ENCODE measurements at places on chromosomes 2 and 18.

DNA sequence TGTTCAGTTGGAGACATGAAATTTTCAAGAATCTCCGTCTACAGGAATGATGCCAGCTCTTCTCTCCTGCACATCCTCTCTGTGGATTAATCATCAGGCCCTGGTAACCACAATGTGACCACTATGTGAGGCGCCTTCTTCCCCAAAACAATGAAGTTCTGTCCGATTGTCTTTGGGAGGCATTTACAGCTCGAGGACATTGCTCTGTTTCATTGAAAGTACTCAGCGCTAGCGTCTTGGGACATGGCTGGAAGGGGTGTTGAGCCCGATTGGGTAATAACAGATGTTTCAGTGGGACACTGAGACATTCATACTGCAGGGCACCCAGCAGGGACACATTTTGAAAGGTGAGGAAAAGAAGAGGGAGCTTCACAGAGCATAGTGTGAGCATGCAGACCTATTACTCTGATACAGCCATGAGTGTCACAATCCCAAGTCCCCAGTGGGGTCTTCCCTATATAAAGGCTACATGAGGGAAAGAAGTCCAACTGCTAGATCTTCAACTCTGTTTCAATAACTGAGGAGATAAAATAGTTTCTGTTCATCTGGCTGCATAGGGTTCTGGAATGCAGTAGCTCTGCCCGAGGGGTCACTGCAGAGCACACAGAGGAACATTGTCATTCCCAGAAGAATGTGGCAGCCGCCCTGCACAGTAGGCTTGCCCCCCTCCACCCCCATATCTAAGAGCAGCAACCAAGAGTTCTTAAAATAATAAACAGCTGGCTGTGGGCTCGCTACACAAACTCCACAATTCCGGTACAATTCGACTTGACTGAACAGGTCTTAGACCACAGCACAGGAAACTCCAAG is 237.3 kb downstream of the OSR1 start:
- no peak for DNase-seq

DNA sequence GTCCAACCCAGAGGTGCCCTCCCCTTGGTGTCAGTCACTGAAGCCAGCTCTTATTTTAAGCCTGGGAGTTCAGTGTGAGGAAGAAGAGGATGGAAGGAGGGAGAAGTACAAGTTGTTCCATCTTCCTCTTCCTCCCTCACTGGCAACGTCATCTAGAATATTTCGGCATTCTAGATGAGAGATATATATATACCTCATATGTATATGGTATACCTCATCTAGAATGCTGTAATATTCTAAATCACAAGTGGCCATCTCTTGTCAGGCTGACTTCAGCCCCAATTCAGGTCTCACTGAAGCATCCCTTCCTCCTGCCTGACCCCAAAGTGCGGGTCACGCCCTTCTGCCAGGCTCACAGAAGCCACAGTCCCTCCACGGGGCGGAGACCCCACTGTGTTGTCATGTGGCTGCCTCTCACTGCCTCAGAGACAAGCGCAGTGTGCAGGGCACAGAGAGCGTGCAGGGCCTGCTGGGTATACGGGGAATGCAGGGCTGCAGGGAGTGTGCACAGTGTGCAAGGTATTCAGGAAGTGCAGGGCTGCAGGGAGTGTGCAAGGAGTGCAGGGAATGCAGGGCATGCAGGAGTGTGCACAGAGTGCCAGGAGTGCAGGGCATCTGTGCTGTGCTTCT is 32.8 kb upstream of the B3GNT7 start:
- no peak for DNase-seq

DNA sequence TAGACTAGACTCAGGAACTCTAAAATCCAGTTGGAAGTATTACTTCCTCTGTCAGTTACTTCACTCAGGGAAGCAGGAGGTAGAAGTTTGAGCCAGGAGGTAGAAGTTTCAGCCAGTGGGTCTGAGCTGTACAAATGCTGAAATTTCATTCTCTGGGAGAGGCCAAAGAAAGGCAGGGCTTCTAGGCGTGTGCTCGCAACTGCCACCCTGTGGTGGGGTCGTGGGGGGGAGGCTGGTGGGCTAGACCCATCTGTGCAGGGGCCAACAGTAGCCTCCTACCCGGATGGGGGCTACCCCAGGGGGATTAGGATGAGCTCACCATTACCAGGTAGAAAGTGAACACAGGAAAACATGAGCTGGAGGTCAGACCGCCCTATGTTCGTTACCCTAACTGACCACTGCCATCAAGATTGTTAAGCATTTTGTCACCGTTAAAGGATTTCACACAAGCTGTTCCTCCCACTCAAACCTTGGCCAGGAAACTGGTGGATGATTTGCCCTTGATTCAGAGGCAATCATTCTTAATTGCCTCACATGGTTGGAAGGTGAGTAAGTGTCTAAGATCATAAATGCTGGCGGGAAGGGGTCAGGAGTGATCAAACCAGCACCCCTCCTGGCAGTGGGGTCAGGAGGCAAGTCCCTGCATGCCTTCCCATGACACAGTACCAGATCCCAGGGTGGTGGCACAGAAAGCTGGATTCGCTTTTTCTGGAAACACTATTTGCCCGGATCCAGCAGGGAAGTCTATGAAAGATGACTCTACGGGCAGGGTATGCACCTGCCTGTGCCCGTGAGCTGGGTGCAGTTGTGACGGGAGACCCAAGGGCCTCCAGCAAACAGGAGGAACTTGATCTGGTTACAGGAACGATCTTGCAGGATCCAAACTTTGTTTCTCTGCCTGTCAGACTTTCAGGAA is 5.2 kb upstream of the FHL2 start:
- peak; percentile 47 for DNase-seq

GRCh38 chr2:70670202-70670601 is 97.8 kb downstream of the ADD2 start:
- DNase-seq, result no peak

- no peak for DNase-seq
Observed at GRCh38 chr2:217866457-217866856, 136.3 kb downstream of the TNS1 start.

DNA sequence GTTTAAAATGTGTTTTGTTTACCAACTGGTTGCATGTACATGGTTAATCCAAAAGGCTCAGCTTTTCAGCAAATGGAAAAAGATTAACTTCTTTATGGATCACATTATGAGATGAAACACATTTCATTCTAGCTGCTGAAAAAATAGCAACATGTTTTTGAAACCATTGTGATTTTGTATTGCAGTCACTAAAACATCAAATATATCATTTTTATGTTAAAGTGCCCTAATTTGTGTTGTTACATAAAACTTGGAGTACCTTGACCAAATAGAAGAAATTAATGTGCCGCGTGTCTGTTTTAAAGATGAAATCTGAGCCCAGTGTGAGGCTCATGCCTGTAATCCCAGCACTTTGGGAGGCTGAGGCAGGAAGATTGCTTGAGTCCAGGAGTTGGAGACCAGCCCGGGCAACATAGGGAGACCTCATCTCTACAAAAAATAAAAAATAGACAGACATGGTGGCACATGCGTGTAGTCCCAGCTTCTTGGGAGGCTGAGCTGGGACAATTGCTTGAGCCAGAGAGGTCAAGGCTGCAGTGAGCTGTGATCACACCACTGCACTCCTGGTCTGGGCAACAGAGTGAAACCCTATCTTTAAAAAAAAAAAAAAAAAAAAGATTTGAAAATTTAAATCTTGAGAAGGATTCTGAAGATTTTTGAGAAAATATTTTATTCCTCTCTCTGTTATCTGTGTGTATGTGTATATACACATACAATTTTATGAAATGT is 96.6 kb downstream of the FMNL2 start:
- no peak for DNase-seq

DNA sequence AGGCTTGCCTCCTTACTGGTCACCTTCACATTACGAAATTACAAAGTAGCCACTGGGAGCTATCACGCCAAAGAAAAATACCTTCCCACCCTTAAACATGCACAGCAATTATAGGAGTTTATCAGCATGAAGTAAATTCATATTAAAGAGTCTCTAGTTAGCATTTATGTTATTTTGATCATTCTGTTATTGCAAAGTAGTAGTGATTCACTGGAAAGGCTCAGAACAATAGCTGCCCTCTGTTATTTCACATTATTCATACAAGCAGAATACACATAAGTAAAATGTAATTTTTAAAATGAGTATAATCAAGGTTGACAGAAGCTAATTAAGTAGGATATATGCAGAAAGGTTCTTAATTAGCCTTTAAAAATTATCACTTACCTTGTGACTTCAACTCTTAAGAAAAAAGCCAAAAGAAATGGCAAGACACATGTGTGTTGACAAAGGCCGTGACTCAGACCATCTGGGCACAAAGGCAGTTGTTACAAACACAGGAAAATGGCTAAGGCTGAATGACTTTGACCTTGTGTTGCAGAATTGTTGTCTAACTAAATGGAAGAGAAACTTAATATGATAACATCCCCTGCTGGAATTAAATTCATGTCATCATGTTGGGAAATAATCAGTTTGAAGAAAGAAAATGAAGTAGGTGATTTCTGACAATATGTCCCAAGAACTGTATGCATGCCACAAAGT is 108.3 kb downstream of the ARL6IP6 start:
- DNase-seq, result no peak

- DNase-seq, result no peak
Observed at GRCh38 chr18:23209796-23210195, 74.5 kb downstream of the CABLES1 start.

- no peak for DNase-seq
Observed at GRCh38 chr2:226020956-226021355, 621.4 kb downstream of the NYAP2 start.

Measured in left colon (tissue), 2 donors.